ENCODE measurements at places on chromosomes 6 and 20.

GRCh38 chr6:55748880-55749279 is 126.5 kb downstream of the BMP5 start:
- DNase-seq, result no peak

DNA sequence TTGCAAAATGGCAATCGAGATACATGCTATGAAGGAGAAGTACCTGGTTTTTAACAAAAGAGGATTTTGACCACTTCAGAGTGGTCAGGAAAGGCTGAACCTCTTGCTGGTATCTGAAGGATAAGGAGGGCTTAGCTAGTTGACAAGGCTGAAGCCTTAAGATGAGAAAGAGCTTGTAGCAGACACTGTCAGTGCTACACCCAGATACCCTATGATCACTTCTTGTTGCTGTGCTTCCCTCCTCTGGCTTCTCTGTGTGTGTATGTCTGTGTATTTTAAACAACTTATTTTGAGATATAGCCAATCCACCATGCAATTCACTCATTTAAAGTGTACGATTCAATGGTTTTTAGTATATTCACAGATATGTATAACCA is 38.9 kb upstream of the TGM2 start:
- no peak for DNase-seq

- DNase-seq, result no peak
These were observed 48.2 kb upstream of the BEND6 start for GRCh38 chr6:56906752-56907151.

DNA sequence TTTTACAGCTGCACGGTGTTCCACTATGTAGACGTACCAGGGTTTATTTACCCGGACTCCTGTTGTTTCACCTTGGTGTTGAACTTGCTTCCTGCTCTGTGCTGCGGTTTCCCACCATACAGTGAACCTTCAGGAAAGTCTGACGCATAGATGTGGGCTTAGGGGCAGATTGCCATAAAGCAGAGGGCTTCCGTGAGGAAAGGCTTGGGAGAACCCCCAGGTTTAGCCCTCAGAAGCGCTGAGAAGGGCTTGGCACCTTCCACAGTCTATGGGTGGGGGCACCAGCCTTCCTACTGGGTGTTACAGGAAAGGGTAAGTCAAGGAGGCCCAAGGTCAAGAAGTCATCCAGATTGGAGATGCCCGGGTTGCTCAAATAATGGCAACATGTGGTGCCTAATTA is 19.2 kb upstream of the MRPS18A start:
- no peak for DNase-seq

DNA sequence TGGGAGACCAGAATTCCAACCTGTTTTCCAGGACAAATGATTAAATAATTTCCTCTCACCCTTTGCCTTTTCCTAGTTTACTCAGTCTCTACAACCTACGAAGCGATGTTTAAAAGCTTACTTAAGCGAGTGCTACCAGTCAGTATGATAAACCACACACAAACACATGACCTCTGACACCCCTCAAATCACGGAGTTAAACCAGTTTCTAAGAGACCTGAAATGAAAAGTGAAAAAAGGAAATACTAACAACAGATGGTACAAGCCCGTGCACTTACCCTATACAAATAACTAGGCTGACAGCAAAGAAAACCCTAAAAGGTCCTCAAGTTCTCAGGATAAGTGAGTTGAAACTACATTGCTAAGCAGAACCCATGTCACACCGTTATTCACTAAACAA is 7.7 kb downstream of the TNFRSF21 start:
- DNase-seq, result no peak

- no peak for DNase-seq
These were observed 287.3 kb upstream of the FOXQ1 start for GRCh38 chr6:1024587-1024986.

- DNase-seq, result peak; percentile 5
These were observed 43.1 kb downstream of the CD109 start for GRCh38 chr6:73739096-73739495.

DNA sequence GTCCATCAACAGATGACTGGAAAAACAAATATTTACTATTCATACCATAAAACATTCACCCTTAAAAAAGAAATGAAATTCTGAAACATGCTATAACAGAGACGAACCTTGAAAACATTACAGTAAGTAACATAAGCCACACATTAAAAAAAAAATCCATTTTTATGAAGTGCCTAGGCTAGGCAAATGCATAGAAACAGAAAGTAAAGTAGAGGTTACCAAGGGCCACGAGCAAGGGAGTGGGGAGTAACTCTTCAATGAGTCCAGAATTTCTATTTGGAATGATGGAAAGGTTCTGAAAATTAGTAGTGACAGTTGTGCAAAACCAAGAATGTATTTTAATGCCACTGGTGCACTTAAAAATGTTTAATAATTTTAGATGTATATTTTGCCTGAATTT is 47.7 kb downstream of the STAU1 start:
- no peak for DNase-seq

DNA sequence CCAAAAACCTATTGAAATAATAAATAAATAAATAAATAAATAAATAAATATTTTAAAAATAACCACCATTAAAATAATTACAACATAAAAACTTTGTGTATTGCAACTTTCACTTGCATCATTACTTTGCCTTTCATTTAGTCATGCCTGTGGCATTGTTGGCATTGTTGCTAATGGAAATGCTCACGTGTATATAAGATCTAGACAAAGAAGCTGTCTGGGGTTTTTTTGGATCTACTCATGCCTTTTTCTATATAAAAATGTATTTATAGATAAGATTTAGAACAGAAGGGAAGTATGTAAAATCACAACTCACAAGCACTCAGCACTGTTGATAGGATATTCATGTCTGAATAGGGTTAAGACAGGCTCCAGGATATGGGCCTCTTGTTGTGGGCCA is 27.9 kb downstream of the GFRA4 start:
- DNase-seq, result no peak

All from NCI-H1092 (cell line).